ENCODE measurements at places on chromosomes 5 and 9.
A peak's percentile ranks its signal among the peaks of the same experiment; 100 is the strongest.

DNA sequence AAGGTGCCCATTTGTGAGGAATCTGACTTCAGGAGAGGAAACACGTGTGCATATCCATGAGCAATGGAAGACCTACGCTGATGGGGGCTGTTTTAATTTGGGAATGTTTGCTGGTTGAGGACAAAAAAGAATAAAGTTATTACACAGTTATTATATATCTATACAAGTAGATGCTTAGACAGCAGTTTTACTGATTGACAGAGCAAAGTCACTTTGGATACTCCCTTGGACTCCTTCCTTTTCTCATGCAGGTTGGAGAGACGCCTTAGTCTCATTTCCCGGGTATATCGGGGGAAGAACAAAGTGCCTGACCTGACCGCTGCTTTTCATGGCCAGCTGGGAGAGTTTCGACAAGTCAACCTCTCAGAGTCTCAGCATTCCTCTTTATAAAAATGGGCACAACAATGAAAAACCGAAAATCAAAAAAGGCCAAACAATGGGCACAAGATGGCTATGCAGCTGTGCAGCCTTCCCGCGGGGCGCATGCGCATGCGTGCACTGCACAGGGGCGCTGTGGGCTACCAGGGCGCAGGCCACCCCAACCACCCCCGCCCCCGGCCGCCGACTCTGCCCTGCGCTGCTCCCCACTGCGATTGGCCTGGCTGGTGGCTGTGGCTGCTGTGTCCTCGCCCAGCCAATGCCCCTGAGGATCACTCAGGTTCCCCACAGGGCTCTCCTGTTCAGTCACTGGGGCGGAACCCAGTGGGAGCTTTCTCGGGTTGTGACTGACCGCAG, 18.1 kb downstream of the NFIL3 start:
- no peak for DNase-seq

DNA sequence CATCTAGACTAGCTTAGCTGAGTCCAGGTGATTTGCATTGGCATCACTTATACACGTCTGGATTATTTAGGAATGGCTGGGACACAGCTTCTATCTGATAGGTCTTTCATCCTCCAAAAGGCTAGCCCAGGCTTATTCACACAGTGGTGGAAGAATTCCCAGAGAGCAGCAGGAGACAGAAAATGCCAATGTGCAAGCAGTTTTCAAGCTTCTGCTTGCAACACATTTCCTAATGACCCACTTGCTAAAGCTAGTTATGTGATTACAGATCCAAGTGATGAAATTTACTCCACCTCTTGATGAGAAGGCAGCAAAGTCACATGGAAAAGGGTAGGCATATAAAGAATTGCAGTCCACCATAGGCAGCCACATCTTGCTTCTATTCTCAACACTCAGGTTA, 44.2 kb upstream of the MAST4 start:
- no peak for DNase-seq

GRCh38 chr9:13769006-13769405, 489.5 kb upstream of the MPDZ start:
- no peak for DNase-seq

DNA sequence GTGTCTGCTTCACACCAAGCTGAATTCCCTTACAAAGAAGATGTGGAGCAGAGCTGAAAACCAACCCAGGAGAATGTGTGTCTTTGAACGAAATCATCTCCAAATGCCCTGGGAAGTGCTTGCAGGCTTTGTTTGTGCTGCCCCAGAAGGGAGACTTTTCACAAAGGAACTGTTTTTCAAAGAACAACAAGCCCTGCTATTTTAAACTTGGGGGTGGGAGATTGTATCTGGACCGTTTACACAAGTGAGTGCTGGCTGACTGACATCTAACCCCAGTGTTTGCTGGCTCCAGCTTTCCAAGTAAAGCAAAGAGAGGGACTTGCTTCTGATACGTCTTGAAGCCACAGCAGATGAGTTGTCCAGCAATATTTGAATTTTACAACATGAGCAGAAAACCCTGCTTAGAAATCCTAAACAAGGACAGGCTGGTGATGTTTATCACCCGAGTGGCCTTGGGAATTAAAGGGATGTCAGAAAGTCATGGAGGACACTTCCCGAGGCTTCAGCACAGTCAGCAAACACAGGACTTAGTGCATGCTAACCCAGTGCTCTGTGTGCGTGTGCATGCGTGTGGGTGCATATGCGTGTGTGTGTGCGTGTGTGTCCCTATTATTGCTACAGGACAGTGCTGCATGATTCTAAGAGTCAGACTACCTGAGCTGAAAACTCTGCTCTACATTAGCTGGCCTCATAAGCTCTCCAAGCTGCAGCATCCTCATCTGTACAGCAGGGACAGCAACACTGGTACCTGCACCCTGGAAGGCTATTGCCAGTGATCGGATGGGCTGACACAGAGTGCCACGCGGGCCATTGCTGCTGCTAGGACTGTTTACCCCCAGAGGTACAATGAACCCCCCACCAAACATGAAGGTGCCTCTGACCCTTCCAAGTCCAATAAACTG, 1.4 kb downstream of the ADAMTS12 start:
- DNase-seq = no peak

- peak; percentile 44 for DNase-seq
Measured at GRCh38 chr5:136052692-136053335, 24.0 kb downstream of the TGFBI start.

GRCh38 chr5:150134198-150134588, 21.5 kb downstream of the PDGFRB start:
- DNase-seq = no peak

- no peak for DNase-seq
Measured at GRCh38 chr9:35136866-35137265, 21.2 kb upstream of the ATOSB start.

GRCh38 chr5:146076455-146076854, 28.9 kb downstream of the PLAC8L1 start:
- DNase-seq = no peak

GRCh38 chr5:125717209-125717608, 706.0 kb upstream of the GRAMD2B start:
- DNase-seq = no peak

GRCh38 chr9:27785714-27786100, 212.4 kb upstream of the C9orf72 start:
- no peak for DNase-seq

DNA sequence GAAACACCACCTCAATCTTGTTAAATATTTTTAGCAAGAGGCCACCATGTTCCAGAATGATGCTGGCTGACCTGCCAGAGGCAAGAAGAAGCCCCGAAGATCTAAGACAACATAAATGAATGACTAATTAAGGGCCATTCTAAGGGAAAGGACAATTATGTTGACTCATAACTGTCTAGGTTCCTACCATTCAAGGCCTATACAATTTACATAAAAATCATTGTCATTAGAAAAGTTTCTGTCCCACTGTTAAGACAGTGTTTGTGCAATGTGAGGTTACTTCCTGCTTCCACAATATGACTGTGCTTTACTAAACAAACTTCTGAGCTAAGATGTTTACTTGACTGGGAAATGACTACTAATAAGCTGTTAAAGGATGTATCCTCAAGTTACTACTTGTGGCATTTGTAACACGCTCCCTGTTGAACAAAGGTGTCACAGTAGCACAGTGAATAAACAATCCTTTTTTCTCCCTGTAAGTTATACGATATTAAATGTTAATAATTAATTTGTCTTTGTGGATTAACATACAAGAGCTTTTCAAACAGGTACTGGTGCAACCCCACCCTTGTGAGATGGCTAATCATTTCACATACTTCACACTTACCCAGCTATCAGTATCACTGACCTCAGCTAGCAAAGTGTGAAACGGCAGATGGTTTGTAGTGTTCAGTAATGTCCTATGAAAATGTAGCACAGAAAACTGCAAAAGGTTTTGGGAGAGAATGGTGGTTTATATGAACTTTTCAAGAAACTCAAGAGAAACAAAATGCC, 195.8 kb downstream of the EFNA5 start:
- DNase-seq = no peak

- no peak for DNase-seq
Measured at GRCh38 chr5:160463740-160464465, 42.2 kb downstream of the PTTG1 start.

- DNase-seq = no peak
Measured at GRCh38 chr5:77316871-77317661, 106.6 kb downstream of the PDE8B start.

DNA sequence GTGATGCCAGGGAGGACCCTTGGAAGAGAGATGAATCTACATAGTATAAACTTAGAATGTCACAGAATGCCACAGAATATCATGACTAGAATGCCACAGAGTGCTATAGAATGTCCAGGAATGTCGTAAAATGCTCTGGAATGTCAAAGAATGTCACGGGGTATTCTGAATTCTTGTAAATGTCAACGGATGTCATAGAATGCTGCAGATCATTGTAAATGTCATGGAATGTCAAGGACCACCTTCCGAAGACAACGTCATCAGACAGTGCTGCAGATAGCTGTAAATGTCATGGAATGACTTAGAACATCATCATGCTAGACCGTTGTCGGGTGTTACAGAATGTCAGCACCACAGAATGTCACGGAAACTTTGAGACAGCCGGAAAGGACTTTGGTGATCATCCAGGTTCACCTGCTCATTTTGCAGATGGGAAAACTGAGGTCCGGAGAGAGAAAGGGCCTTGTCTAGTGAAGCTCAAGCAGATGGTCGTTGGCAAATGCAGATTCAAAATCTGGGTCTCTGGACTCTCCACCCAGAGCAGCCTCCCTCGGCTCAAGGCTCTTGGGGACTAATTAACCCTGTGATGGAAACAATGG, 117.1 kb downstream of the LHX2 start:
- DNase-seq = no peak

- no peak for DNase-seq
Measured at GRCh38 chr5:121429761-121430160, 421.9 kb upstream of the FTMT start.

DNA sequence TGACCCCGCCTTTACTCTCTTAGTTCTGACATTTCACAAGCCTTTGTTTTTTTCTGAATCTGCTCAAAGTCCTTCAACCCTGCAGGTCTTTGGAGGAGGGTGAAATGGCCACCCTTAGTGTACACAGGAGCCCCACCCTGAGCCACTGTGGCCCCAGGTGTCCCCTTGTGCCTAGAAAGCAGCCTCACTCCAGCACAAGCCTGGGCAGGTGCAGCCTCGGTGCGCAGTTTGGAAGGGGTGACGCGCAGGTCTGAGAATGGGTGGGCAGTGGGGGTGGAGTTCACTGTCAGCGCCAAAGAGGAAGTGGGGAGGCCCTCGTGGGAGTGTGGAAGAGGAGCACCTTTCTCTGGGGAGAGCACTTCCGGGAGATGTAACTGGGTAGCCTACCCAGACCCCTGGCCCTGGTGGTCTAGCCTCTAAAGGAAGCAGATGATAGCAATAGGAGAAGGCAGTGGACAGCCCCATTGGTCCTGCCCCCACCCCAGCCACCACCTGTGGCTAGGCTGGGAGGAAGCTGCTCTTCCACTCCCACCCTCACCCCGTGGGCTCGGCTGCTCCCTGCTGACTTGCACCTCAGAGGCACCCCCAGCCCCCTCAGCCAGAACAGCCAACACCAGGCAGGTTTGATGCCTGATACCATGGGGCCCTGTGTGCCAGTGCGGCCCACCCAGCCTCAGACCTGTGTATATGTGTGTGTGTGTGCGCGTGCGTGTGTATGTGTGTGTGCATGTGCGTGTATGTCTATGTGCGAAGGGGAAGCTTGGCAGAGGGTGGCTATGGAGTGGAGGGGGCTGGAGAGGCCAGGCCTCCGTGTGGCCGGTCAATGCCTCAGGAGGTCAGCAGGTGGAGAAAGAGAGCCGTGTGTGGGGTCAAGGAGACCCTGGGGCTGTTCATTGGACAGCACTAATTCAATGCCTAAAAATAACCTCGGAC, 16.8 kb upstream of the DAB2IP start:
- DNase-seq = no peak

DNA sequence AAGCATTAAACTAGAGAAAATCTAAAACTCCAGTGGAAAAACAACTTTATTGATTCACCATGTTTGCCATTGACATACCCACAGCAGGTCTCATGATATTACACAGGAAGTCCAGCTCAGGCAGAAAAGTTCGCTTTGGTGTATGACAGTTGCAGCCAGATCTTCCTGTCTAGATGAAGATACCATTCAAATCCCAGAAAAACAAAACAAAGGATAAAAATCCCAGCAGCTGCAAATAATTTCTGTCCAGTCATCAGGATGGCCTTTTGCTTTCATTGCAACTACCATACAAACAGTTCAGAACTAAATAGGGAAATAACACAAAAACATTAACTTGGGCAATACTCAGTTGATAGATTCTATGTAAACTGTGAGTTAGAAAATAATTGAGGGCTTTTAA, 136.0 kb upstream of the NREP start:
- no peak for DNase-seq

GRCh38 chr9:128408963-128409431, 11.7 kb upstream of the CERCAM start:
- DNase-seq = no peak

DNA sequence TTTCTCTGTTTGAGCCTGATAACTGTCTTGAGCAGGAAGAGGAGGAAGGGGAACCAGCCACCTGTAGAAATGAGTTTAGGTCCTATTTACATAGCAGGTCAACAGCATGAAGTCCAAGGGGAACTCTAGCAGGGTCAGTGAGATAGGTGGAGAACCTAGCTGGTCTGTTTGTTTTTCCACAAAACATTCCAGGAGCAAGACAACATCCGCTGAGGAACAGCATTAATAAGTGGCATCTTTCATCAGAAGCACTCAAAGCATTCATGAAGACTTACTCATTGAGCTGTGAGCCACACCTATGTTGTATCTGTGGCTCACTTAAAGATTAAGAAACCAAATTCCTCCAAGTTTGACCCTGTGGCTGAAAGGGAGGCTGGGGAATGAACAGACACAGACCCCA, 115.9 kb downstream of the ACTBL2 start:
- no peak for DNase-seq

DNA sequence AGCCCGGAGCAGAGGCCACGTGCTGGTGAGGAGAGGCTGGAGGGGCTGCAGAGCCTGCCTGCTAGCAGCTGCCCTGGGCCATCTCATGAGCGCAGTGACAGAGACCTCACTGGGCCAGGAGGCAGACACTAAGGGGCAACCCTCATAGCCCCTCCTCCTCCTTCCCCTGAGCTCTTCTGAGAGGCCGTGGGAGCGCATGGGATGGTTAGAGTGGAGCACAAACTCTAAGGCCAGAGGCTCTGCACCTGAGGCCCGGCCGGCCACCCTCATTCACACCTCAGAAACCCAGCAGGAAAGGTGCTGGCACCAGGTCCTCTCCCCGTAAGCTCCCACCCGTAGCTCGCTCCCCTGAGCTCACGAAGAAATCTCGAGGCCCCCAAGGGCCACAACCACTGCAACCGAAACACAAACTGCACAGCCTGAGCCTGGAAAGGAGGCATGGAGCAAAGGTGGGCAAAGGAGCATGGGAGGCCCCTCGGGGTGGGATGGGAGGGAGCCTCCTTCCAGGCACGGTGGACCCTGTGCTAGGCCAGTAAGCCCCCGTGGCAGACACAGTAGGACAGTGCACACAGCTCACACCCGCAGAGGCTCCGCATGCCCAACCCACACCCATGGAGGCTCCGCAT, 17.7 kb downstream of the CAMSAP1 start:
- no peak for DNase-seq

DNA sequence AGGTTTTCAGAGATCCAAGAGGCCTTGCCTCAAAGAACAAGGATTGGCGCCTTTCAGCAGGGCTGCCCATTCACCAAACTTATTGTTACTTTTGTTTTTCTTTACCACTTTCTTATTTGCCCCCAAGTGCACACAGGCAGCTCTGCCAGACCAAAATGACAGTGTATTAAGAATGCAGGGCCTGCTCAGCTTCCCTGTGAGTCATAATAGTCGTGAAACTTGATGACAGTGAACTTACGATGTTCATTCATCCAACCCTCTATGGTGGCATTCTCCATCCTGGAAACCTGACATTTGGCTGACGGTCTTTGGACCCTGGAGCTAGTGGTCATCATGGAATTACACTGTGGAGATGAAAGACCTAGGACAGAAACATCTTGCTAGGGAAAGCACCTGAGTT, 44.3 kb downstream of the UBE2QL1 start:
- DNase-seq = no peak

GRCh38 chr9:77469515-77470231, 178.4 kb downstream of the GNA14 start:
- DNase-seq = no peak

Measured in activated effector memory CD4-positive, alpha-beta T cell treated with anti-CD3 and anti-CD28 coated beads, Interleukin-2, amount 50 U/mL, for 16 hours (primary cell).